Stimulated activated CD8-positive, alpha-beta memory T cell treated with anti-CD3 and anti-CD28 coated beads, Interleukin-4, amount 100 ng/mL, for 24 hours (primary cell): ENCODE measurements at places on chromosomes 11 and 22.

- DNase-seq = no peak
Observed at GRCh38 chr11:69295995-69296889, 2.3 kb downstream of the MYEOV start.

DNA sequence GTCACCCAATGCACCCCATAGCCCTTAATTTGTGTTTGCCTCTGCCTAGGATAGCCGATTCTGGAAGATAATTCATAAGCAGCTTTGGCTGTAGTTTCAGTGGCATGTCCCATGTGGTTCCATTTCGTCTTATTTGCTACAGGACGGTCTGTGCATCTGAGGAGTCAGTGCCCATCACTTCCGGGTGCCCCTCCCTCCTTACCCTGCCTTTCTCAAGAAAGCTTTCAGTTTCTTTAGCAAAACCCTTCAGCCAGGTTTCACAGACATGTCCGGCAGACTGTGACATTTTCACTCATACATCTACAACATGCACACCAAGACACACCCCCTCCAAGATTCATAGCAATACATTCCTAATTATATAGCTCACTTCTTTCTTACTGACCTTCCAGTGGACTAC is 14.3 kb downstream of the TP53AIP1 start:
- DNase-seq = no peak

DNA sequence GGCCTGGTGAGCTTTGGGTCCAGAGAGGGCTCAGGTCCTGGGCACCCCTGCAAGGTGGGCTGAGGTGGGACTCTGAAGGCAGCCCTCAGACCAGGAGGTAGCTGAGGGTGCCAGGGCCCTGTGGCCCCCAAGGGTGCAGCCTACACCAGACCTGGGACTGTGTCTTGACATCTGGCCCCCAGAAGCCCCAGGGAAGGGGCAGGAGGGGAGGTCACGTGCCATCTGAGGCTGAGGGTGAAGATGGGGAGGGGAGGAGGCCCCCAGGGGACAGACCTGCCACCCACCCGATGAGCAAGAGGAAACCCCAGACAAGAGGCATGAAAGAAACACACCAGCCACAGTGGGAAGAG is 520.2 kb downstream of the BRD1 start:
- DNase-seq = no peak

DNA sequence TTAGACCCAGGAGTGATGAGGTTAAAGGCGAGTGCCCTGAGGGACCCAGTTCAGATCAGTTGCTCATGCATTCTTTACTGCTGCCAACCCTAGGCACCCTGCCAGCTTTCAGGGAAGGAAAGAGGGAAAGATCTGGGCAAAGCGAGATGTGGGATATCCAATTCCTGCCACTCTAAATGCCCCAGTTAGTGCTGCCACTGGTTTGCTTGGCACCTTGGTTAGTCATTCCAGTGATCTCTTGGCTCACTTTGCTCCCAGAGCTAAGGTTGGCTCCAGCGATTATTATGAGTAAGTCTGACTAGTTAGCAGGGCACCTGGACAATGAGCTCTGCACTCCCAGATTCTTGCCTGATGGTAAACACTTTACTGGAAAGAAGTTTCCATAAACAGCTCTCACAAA is 85.0 kb downstream of the INSC start:
- DNase-seq = no peak

- no peak for DNase-seq
Observed at GRCh38 chr11:118636569-118637290, 29.3 kb downstream of the PHLDB1 start.

GRCh38 chr11:76680518-76681425 is 10.2 kb upstream of the LRRC32 start:
- DNase-seq = peak; percentile 44

DNA sequence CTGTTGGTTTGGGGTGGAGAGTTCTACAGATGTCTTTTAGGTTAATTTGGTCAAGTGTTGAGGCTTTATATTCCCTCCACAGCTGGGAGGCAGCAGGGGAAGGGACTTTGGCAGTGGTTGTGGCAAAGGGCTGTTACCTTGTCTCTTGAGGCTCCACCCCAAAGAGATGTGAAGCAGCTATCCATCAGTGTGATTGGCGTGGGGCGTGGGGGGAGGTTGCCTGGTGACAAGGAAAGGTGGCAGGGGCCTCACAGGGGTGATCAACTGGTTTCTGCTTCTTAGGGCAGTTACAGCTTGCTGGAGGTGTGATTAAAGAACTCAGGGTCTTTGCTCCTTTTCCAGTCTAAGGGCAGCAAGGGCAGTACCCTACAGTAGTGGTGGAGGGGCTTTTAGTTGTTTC is 59.3 kb downstream of the FANCF start:
- DNase-seq = no peak

DNA sequence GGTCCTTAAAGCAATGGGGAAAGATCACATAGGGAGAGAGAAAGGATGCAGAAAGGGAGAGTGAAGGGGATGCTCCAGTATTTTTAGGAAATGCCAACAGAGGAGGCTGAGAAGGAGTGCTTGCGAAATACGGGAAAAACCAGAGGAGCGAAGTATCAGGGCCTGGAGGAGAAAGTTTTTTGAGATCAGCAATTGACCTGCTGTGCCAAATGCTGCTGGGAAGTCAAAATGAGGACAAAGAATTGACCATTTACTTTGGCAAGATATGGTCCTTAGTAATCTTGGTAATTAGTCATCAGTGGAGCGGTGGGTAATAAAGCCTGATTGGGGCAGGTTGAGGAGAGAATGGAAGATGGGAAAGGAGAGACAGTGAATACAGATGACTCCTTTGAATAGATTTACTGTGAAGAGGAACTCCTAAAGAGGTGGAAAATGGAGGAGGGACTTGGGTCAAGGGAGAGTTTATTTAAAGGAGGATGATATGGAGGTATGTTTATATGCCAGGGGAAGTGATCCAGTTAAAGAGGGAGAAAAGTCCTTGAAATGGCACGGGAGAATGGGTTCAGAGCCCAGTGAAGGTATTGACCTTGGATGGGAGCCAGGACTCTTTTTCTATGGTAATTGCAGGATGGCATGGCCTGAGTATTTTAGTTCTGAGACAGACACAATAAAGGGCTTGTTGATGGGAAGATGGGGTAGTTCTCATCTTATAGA is 111.5 kb downstream of the PKNOX2 start:
- DNase-seq = no peak

DNA sequence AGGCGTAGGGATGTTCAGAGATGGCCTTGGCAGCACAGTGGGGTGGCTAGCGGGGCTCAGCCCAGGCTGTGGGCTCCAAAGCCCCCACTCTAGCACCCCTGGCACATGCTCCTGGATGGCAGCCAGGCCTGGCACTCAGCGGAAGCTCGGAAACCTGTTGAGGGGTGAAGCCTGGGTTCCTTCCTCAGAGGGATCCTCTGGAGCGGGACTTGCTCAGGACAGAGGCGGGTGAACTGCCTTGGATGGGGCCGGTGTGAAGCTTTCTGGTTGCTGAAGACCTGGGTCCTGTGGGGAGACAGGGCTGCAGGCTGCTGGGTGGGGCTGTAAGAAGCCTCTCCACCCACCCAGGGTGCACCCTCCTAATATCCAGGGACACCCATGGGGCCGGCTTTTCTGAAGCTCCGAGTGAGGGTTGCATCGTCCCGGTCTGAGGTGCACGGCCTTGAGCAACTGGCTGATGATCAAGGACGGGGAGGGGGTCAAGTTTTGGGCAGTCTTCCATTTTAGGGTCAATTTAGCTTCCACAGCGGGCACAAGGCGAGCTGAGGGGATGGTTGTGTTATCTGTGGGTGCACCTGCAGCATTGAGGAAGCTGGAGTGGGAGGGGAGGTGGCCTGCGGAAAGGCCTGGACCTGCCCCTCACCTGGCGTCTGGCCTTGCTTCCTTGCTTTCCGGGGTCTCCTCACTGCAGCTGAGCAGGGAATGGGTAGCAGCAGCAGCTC is 5.2 kb downstream of the MRGPRE start:
- no peak for DNase-seq

- no peak for DNase-seq
Observed at GRCh38 chr11:83255366-83255765, 30.8 kb downstream of the CCDC90B start.

- DNase-seq = no peak
Observed at GRCh38 chr22:22925805-22926369, 38.3 kb downstream of the IGLL5 start.

DNA sequence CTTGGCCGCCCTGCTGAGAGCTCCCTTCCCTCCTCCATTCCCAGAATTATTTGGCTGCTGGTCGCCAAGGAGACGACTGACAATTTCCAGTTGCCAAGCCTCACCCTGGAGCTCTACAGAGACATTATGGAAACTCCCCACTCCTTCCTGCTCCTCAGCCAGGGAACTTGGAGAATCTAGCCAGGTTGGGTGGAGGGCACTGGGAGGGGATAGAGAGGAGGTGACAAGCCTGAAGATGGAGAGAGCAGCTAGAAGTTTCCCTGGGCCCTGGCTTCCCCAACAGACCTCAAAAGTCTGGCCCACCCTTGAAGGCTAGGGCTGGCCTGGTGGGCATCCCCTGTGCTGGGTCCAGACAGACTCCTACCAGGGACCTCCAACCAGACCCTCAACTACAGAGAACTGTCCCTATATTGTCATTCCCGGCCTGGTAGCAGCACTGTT is 6.7 kb upstream of the VSIG10L2 start:
- DNase-seq = no peak
